ENCODE measurements at places on chromosomes 5 and 9. TPM values are rescaled to one million over a fixed set of nuclear protein-coding genes. Genes with fewer than 3 reads are reported as not detected.

Gene CTNND2
- total RNA-seq: not detected

Gene SPINK5
- not detected for total RNA-seq

Gene ELOVL7
- total RNA-seq: under 0.01 TPM

Gene KIAA0825
- total RNA-seq: 1.0 TPM

Gene LCN9
- total RNA-seq: not detected

Gene PCDHAC2
- 0.09 TPM for total RNA-seq

Gene OSMR
- 9.7 TPM for total RNA-seq

Gene CNTLN
- total RNA-seq: 7.9 TPM

Gene IFNA2
- not detected for total RNA-seq

Gene SLC6A3
- total RNA-seq: not detected

Gene GABRA6
- not detected for total RNA-seq
